ENCODE measurements at places on chromosomes 3 and 15.

- no peak for DNase-seq
Observed at GRCh38 chr3:143918848-143919247, 52.8 kb upstream of the DIPK2A start.

GRCh38 chr3:99256788-99257187 lies 355.3 kb upstream of the DCBLD2 start:
- no peak for DNase-seq

DNA sequence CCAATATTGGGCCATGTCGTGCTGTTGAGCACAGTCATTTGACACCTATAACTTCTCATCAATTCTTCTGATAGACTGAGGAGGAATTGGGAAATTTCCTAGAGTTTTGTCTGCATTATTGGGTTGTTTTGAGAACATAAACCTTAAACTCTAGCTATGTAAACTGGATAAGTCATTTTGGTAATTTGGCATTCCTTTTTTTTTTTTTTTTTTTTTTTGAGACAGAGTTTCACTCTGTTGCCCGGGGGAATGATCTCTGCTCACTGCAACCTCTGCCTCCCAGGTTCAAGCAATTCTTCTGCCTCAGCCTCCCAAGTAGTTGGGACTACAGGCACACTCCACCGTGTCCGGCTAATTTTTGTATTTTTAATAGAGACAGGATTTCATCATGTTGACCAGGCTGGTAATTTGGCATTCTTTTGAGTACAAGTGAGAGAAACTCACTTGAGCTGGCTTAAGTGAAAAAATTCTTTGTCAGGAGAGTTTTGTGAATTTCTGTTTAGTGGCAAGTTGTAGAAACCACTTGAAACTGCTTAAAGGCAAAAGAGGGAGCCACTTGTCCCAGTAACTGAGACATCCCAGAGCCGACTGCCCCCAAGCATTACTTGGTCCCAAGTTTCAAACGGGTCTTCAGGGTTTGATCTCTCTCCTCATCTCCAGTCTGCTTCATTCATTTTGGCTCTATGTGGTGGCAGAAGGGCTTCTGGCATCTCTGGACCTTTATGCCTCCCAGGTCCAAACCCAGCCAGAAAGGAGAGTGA lies 34.9 kb downstream of the FLNB start:
- no peak for DNase-seq

DNA sequence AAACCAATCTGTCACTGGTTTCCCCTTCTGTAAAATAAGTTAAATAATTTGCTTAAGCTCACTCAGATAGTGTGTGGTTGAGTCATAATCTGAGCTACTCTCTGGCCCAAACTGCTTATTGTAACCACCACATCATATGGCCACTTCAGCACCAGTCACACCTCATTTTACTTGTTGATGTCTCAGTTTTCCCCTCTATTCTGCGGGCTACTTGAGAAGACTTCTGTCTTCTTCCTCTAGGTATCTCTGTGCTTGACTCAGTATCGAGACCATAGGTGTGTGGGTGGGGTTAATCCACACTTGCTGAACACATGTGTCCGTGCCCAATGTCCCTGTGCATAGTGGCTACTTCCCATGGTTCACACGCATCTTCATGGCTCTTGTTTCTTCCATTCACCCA lies 32.9 kb downstream of the CRYGS start:
- no peak for DNase-seq

GRCh38 chr15:69818529-69818928 lies 279.2 kb downstream of the TLE3 start:
- no peak for DNase-seq

GRCh38 chr15:44015545-44016305 lies 179.3 kb downstream of the FRMD5 start:
- no peak for DNase-seq

All from stimulated activated CD8-positive, alpha-beta memory T cell treated with anti-CD3 and anti-CD28 coated beads, Interleukin-4, amount 100 ng/mL, for 48 hours (primary cell).